ENCODE measurements at places on chromosomes 11 and 22.

DNA sequence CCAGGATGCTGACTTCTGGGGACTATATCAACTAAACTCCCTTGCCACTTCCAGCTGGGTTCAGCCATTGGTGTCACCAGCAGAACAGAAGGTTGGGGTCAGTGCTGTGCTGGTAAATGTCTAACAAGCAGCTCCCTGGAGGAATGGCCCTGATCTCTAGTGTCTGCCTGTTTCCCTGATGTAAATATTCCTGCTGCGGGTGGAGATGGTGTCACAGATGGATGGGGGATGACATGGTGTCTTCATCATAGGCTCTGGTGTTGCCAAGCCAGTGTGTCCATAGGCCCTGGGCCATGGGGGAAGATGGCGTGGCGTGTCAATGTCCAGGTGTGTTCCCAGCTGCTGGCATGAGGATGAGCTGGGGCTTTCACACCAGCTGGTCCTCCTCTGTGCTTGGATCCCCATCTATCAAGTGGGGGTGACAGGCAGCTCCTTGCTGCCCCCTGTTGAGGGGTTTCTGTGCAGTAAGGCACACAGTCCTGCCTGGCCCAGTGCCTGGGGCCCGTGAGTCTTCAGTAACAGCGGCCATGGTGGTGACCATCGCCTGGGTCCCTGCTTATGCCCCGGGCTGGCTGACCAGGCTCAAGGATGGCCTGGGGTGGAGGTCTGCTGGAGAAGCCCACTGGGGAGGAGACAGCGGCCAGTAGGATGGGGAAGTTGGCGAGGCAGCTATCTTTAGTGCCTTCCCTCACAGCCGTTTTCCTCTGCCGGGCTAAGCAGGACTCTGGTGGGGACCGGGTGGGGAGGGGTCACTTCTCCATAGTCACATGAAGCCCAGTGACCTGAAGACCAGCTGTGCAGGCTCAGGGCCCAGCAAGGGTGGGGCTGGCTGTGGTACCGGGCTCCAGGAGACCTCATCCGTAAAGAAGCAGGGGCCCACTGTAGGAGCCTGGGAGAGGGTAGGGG lies 12.7 kb downstream of the RPL3 start:
- DNase-seq, result no peak

- DNase-seq, result no peak
These were observed 138.4 kb downstream of the DBX1 start for GRCh38 chr11:20021771-20022362.

GRCh38 chr22:50502096-50502495 lies 5.4 kb downstream of the LMF2 start:
- no peak for DNase-seq

DNA sequence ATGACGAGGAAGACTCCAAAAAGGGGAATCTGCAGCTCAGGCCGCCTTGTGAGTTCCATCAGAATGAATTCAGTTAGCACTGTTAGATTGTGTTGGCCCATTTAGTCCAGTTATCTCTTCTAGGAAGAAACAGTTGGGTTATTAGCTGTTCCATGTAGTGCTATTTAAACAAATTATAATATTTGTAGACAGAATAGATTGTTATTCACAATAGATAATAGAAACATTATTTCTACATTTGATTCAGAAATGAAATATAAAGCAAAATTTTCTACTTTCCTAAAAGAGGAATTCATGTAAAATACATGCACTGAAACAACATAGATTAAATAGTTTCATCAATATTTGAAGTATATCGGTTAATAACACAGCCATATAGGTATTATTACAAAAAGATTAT lies at the start of gene OR8K5:
Gene OR8K5, minus strand, starts transcription at position 101 of the 400 bp plus-strand sequence. Its CDS starts 0 bp downstream, at position 101.
- no peak for DNase-seq

- no peak for DNase-seq
These were observed 8.4 kb downstream of the TP53I11 start for GRCh38 chr11:44942029-44942955.

GRCh38 chr22:42470366-42471082 lies 38.3 kb upstream of the NFAM1 start:
- no peak for DNase-seq

DNA sequence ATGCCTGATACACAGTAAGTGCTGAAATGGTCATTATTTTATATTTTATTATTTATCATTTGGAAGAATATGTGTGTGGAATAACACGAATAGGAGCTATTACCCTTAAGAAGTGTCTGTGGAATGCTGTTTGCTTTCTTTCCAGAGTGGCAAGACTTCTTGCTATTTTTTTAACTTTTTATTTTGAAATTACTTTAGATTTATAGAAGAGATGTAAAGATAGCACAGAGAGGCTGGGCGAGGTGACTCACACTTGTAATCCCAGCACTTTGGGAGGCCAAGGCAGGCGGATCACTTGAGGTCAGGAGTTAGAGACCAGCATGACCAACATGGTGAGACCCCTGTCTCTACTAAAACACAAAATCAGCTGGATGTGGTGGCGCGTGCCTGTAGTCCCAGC lies 58.9 kb upstream of the PAX6 start:
- no peak for DNase-seq

GRCh38 chr11:125167954-125168835 lies 3.6 kb downstream of the PKNOX2 start:
- peak; percentile 54 for DNase-seq

DNA sequence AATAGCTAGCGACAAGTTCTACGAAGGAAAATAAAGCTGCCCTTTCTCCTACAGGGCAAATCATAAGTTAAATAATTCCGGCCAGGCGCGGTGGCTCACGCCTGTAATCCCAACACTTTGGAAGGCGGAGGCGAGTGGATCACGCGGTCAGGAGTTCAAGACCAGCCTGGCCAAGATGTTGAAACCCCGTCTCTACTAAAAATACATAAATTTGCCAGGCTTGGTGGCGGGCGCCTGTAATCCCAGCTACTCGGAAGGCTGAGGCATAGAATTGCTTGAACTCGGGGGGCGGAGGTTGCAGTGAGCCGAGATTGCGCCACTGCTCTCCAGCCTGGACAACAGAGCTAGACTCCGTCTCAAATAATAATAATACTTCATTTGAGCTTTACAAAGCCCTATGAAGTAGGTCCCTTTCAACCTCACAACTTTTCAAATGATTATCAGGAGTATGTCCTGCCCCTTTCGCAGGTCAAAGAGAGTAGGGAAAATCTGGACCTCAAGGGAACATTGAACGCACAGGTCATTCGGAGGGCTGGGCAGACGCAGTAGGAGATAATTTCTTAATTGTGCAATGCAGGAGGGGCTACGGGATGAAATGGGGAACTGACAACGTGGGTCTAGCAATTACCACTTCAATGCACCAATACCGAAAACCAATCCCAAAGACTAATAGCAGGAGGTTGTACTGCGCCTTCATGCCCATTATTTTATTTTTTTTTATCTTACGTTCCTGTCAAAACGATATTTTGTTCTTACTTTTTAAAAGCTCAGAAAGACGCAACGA lies 590 bp downstream of the COMMD9 start:
- no peak for DNase-seq

GRCh38 chr22:37419969-37420685 lies 7.2 kb downstream of the ELFN2 start:
- no peak for DNase-seq

DNA sequence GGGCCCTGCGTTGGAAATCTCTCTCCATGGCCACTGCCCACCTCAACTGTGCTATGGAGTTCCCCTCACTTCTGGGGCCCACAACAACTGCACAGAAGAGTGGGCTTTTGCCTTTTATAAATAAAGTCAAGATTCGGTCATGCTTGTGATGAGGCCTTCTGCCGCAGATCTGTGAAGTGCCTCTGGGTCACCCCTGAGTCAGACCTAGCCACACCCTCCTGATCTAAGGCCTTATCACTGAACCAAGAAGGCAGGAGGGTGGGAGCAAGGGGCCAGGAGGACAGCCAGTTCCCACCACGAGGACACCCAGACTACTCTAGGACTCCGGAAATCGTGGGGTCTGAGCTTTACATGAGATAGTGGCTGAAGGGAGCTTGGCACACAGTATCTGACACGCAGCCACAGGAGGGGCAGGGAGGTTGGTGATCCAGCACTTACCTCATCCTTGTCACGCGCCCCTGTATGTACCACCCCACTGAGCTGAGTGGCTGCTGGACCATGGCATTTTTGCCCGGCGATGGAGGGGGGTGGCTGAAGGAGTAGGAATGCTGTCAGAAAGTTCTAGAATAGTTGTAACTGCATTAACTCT lies 115.7 kb downstream of the ABTB2 start:
- DNase-seq, result no peak

DNA sequence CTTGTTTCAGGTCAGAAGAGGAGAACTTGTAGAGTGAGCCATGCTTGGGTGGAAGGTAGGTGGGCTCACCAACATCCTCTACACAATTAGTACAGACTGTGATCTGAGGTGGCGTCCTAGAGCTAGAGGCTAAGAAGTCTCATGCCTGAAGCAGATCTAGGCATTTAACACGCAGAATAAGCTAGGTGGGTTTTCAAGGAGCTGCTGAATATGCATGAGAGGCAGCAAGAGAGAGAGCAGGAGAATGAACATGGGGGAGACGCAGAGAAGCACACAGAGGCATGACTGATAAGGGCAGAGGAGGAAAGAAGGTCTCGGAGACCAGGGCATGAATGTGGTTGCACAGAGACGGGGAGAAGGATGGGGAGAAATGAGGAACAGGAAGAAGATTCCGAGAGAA lies 36.8 kb upstream of the JAM3 start:
- no peak for DNase-seq

GRCh38 chr22:28013611-28014010 lies 94.6 kb upstream of the PITPNB start:
- DNase-seq, result no peak

DNA sequence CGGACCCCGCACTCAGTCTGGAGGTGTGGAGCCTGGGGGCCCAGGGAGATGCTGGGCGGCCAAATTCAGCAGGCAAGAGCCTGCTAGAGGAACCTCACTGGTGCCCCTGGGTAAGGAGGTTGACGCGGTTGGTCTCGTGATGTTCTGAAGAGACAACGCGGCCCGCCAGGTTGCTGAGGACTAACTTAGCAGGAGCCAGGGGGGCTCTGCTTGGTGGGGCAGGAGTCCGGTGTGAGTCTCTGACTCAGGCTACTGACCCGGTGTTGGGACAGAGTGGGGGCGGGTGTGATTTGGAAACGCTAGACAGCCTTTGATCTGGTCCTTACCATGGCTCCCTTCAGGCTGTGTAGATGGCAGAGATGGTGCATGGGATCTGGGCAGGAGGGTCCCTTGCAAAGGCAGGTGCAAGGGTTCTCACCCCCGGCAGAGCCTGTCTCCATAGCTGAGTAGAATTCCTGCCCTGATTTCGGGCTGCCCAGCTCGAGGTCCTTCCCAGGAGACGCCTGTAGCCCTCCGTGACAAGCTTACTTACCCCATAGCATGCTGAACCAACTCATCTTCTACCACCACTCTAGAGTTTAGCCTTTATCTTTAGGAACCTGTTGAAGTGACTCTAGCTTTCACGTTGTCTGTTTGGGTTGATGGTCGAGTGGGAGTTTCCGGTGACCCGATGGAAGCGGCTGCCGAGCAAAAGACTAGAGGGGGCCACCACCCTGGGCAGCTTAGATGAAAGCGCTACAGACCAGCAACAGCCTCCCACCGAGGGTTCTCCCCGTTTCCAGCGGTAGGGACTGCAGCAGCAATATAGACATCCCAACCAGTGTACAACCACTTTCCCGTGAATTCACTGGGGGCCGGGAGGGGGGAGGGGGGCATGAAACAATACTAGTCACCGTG lies 38.4 kb downstream of the KCNC1 start:
- DNase-seq, result no peak

GRCh38 chr11:76119779-76120178 lies 86.5 kb downstream of the WNT11 start:
- no peak for DNase-seq

- no peak for DNase-seq
These were observed 1.7 kb downstream of the QSER1 start for GRCh38 chr11:32894149-32894827.

- DNase-seq, result peak; percentile 81
These were observed 38.2 kb downstream of the TRIOBP start for GRCh38 chr22:37734964-37735451.

DNA sequence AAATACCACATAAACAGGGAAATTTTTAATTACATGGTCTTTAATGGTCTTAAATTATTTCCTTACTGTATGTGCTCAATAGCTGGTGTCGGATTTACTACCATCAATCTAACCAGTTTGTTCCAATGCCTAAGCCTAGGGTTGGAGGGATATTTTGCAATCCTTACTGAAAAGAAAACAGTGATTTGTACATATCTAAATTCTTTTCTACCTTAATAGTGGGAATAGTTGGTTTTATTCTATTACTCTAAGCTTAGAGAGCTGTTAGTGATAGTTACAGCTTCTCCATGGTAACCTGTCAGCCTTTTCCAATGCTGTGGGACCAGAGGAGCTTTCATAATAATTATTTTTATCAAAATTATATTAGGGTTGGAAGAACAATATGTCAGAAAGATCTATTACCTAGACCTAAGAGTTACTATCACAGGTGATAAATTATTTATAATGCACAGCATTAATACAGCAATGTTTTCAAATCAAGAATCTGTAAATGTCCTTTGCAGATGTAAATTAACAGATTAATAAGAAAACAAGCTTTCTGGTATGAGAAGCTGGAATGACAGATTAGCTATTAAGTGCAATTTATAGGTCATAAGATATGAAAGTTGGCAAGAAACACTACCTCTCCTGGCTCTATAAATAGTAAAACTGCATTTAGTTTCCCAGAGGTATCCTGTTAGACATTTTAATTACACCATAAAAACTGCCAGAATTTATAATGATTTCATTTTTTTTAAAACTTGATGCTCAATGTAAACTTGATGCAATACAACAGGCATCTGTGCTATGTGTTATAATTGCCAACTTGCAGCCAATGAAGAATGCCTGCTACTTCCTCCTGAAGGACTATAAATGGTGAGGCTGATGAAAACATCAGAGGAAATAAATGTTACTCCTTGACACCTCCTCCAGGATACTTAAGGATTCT lies 262.0 kb upstream of the PITPNB start:
- no peak for DNase-seq

DNA sequence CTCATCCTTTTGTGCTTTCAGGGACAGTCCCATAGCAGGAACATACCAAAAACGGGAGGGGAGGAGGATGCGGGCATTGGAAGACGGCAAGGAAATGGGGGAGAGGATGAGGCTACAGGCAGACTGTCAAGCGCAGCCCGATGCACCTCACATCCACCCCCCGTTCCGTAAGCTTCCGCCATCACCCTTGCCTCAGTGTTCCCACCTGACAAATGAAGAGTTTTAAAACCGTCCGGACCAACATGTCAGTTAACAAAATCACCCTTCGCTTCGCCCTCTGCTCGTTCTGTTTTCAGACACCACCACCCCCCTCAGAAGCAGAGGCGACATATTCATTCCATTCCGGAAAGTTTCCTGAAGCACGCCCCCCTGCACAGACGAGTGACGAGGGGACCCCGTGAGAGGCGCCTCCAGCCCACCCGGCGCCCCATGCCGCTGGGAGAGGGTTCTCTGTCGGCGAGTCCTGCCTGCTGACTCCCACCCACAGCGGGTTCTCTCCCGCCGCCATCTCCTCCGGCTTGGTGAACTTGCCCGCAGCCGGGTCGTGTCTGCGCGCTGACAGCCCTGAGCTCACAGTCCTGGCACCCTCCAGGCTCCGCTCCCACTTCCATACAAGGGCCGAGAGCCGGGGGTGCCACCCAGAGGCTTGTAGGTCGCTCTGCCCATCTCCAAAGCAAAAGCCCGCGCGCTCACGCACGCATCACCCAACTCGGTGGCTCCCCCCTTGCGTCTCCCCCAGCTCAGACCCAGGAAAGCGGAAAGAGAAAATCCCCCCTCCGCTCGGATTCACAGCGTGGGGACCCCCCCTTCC lies 1.5 kb downstream of the IGSF9B start:
- DNase-seq, result no peak

GRCh38 chr11:68659158-68659921 lies 25.0 kb upstream of the GAL start:
- DNase-seq, result no peak

GRCh38 chr22:39221999-39222686 lies 22.6 kb downstream of the PDGFB start:
- no peak for DNase-seq

Measured in left lobe of liver (tissue), 2 donors.